SK-N-MC (cell line): ENCODE measurements at places on chromosomes 3 and 15.

- no peak for DNase-seq
These were observed 71.0 kb downstream of the THBS1 start for GRCh38 chr15:39651881-39652280.

GRCh38 chr15:76514282-76514681 lies 177.7 kb downstream of the ISL2 start:
- no peak for DNase-seq

DNA sequence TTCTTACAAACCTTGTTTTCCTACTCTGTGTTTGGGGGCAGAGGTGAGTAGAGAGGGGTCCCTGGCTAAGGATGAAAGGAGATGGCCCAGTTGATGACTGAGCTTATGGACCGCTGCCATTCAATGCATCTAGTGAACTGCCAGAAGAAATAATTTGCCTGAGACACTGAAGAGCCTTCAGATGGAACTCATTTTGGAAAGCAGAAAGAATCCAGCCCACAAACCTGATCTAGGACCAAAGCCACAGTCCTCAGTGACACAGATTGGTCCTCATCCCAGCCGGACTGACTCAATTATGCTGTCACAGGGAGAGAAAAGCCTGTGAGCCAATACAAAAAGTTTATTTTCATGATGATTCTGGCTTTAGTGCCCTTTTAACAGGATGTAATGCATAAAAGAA lies 82.7 kb downstream of the CD47 start:
- no peak for DNase-seq

DNA sequence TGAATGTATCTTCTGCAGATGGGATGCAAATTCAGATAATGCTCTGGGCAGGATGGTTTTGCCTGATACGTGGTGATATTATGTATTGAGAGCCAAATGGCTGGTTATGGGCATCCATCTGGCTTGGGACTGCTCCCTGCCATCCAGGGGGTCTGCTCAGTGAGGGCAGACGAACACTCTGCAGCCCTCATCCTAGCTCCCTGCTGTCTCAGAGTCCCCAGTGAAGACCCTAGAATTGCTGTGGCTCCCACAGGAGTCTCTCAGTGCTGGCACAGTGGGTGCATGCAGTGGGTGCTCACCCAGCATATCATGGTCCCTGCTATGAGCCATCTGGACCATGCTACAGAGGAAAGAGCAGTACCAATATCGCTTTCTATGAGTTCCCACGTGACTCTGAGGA lies 10.3 kb downstream of the CX3CR1 start:
- no peak for DNase-seq

GRCh38 chr15:101173233-101174119 lies 78.4 kb downstream of the CHSY1 start:
- DNase-seq: no peak

DNA sequence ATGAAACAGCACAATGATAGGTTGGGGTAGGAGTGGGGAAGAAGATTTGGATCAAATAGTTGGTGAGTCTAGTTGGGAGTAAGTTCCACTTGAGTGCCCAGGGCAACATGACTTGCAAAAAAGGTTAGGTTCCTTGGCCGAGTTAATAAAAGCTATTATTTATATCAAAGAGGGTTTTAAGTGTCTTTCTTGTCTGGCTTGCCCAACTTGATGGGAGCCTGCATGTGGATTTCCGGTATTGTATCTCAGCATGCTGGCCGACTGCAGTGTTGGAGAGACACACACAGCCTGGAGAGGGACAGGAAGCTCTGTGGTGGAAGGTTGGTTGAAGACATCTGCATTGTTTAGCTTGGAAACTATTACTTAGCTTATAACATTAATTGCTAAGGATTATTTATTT lies 449.5 kb upstream of the TBL1XR1 start:
- no peak for DNase-seq

DNA sequence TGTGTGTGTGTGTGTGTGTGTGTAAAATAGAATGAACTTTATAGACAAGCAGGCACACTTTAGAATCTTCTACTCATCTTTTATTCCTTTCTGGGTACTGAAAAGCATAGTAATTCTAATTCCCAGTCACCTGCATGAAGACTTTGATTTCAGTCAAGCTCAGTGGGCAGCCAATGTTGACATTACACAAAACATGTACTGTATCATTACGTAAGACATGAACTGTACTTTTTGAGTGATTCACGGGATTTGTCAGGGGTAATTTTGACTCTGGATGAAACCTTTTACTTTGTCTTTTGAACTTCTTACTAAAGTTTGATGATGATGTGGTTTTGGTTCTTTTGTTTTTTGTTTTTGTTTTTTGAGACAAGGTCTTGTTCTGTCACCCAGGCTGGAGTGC lies 38.8 kb downstream of the PTPRG start:
- DNase-seq: no peak

DNA sequence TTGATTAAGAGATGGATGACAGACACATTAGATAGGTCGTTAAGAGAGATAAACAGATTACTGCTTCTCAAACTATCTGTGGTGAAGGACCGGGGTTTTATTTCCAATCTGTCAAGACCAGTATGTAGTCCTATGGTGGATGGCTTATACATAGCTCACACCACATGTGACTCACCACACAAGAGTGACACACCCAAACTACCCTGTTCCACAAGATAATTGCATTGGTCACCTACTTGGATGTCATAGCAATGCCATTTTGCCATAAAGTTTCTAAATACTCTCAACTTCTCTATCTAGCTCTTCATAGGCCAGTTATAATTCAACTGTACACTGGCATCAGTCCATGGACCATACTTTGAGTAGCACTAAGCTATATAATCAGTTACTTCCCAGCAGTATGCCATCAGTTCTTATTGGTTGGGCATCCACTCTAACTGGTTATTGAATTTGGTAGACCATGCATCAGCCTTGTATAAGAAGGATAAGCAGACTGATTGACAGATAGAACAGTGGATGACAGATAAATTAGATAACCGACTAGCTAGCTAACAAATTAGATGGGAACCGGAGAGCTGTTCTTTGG lies 11.6 kb downstream of the WWTR1 start:
- no peak for DNase-seq

- DNase-seq: no peak
These were observed 4.6 kb upstream of the TRIM71 start for GRCh38 chr3:32813180-32813579.

DNA sequence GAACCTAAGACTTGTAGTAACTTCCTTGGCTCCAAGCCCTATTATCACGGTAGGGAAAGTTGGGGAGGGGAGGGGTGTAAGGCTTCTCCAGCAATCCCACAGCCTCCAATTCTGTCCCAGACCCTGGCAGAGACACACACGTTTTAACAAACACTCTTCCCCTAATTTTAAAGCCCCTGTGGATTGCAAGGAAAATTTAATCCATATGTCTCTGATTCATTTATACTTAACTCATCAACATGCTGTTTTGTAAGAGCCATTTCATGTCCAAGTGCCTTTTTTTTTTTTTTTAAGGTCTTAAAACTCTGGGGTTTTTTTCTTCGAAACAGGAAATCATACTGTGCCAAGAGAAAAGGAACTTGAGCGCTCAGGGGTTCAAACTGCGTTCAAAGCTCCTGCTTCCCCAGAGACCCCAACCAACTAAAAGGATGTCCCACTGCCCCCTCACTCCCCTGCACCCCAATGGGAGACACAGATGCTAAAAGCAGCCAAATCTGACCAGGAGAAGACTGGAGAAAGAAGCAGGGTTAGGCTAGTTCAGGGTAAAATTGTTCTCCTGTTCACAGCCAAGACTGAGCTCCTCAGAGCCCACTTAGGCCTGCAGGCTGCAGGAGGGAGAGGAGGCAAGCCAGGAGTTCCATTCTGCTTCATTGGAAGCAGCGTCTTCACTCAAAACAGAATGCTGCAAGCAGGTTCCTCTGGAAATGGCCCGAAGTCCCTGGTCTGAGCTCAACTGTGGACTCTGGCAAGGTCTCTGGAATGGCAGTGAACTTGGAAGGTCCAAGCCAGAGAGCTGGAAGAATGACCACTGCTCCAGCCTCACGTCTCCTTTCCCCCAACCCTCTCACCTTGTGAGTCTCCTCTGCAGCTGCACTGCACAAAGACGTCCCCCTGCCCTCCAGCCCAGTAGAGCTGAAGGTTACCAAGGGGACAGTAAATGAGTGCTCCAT lies 172.5 kb downstream of the NTRK3 start:
- peak; percentile 6 for DNase-seq

- DNase-seq: no peak
These were observed 1064.3 kb upstream of the EPHA6 start for GRCh38 chr3:95750097-95750496.

DNA sequence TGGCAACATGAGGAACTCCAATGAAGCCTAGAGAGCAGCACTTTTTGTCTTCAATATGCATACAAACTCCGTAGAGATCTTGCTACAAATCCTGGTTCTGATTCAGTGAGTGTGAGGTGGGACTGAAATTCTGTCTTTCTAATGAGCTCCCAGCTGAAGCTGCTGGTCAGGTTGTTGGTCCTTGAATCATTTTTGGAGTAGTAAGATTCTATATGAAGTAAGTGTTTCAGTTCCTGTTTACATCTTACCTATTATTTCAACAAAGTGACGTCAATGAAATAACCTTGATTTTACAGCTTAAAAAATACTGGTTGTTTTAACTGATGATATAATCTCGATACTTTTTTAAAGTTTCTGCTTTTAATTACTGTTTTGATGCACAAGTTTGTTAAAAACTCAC lies 33.9 kb downstream of the SHQ1 start:
- DNase-seq: no peak

DNA sequence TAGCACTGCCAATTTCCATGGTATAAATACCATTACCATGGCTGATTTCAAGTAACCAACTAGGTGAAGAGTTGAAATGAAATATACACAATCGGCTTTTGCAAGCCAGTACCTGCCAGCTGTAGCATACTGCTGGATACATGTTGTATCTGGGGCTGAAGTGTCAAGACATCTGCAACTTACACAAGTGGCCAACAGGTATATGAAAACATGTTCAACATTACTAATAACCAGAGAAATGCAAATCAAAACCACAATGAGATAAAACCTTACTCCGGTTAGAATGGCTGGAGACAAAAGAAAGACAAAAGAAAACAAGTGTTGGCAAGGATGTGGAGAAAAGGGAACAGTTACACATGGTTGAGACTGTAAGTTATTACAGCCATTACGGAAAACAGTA lies 11.6 kb downstream of the ATOSA start:
- no peak for DNase-seq

- DNase-seq: no peak
These were observed 72.7 kb downstream of the UACA start for GRCh38 chr15:70690491-70691276.

DNA sequence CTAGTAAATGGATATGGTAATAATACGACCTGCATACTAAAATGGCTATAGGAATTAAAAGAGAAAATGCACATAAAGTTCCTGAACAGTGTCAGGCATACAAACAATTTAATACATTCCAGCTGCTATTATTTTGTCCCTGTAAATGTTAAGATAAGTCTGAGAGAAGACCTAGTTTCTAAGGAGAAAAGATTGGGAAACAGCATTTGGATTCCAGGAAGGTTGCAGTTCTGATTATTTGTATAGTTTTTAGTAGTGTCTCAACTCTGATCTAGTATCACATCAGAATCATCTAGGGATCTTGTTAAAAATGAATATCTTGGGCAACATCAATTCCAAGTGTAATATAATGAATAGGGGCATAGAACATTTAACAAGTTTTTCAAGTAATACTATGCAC lies 905.7 kb downstream of the NSUN3 start:
- DNase-seq: no peak

DNA sequence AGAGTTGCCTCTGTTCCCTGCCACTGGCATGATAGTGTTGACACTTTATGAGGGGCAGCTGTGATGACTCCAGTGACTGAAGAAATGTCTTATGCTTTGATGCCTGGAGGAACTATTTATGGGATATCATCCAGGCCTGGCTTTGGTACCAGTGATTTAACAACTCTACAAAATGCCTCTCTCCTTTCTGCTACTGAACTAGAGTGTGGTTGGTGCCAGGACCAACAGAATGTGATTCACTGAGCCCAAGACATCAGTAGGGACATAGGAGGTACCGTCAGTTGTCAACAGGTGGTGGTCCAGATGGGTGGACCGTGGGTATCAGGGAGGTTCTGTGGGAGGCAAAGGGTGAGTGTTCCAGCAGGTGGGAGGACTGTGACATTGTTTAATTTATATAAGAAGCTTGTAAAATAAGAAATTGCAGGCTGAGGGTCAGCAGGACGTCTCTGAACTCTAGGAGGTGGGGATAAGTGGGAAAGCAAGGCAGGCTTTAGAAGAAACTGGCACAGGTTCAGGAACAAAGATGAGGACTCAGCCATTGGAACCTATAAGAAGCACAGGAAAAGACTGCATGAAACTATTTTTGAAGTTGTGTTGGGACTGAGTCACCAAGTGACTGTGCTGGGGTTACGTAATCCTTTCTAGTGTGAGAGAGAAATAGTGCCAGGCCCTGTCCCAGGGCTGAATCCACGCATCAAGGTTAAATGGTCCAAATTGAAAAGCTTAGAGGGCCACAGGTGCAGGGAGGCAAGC lies 28.5 kb upstream of the SLC7A14 start:
- DNase-seq: no peak

- no peak for DNase-seq
These were observed 113.7 kb downstream of the OXSM start for GRCh38 chr3:25903371-25904129.

GRCh38 chr3:152192936-152193672 lies 75.6 kb upstream of the MBNL1 start:
- DNase-seq: no peak

DNA sequence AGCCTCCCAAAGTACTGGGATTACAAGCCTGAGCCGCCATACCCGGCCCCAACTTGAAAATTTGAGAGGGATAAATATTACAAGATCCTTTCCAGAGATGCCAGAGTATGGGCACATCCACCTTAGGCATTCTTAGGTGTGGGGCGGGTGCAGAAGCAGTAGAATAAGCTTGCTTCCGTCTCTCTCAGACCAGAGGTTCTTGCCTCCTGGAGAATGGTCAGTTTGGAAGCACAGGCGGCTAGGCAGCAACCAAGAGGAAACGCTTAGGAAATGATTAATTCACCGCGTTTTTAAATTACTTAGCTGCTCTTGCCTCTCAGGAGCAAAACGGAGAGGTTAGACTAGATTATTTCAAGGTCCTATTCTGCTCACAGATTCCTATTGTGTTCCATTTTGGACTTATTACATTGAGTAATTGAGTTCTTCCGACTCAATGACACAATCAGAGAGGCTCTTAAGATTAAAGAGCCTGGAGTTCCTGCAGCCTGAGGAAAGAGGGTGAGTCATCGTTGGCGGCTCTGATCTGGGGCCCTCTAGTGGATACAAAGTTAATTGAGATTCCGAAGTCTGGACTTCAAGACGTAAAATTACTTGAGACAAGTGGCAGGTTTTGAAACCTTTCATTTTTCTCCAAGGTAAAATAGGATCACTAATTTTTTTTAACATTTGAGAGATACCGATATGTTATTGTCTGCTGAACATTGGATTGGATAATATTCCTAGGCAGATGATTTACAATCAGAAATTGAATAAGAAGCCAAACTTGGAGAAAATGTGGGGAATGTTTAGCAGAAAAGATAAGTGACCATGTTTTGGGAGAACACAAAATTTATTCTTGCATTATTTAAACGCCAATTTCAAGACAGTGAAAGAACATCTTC lies 5.8 kb upstream of the TOPAZ1 start:
- peak; percentile 50 for DNase-seq
